ENCODE measurements at places on chromosomes 2 and 18.

GRCh38 chr2:144518748-144519596, 947 bp downstream of the ZEB2 start:
- DNase-seq, result no peak

DNA sequence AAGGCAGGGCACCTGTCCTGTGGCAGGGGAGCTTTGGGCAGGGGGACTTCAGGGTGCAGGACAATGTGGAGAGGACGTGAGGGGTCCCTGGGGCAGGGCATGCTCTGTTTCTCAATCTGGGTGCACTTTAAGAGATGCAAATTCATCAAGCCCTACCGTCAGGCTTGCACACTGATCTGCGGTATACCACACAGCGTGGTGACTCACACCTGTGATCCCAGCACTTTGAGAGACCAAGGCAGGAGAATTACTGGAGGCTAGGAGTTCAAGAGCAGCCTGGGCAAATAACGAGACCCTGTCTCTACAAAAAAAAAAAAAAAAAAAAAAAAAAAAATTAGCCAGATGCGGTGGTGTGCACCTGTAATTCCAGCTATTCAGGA, 10.2 kb upstream of the GPC1 start:
- no peak for DNase-seq

- DNase-seq, result no peak
These were observed 429.8 kb upstream of the CDH2 start for GRCh38 chr18:28606686-28607085.

- DNase-seq, result no peak
These were observed 147.7 kb downstream of the ZNF516 start for GRCh38 chr18:76347341-76347740.

DNA sequence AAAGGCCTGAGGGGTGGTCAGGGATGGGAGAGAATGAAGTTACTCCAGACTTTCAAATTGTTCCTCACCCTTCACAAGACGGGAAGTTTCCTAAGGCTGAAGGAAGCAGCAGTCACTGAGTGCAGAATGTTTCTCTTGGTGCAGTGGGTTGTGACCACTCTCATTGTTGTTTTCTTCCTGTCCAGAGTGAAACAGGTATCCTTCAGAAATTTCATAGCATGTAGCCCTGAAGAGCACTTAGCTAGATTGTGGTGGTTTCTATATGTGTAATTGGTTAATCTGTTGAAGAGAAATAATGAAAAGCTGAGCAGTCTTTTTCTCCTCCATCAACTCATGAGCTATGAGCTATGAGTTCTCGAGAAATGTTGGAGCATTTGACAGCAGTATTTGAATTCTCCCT, 96.8 kb downstream of the GPD2 start:
- peak; percentile 14 for DNase-seq

DNA sequence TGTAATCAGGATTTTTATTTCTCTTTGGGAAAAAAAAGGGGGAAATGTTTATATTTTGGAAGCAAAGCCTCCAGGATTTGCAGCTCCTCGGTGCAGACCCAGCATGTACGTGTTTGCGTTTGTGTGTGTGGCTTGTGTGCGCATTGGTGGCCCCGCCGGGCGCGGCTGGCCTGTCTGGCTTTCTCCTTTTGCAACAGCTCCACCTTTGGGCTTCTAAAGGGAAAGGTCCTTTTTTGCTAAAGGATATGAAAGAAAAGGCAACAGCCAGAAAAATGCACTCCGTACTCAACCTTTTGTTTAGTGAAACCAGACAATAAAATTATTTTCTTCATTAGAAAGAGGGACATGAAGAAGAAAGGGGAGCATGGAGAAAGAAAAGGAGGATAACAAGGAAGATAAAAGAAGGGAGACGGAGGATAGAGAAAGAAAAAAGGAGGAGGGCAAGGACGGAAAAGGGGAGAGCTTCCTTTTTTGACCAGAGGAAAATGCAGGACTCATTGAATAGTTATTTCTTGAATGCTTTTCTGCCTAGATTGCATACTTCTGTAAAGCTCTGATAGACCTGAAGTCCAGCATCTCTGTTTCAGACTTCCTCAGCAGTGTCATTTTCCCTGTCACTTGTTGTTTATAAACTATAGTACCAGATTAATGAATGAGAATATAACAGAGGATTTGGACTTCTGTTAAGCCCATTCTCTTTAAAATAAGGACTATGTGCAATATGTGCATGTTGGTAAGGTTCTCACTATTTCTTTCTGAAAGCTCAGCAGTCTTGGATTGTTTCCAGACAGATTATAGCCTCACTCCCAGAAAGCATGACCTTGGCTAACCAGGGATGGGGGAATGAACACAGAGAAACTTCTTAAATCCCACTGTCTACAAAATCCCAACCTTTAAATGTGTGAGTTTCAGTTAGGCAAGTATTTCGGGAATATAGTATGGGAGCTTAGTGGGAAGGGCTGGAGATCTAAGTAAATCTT, 563.1 kb upstream of the PIK3C3 start:
- DNase-seq, result no peak

- no peak for DNase-seq
These were observed 376.4 kb upstream of the RAB12 start for GRCh38 chr18:8232791-8233190.

- no peak for DNase-seq
These were observed 5.7 kb upstream of the TMEM178A start for GRCh38 chr2:39659765-39660611.

DNA sequence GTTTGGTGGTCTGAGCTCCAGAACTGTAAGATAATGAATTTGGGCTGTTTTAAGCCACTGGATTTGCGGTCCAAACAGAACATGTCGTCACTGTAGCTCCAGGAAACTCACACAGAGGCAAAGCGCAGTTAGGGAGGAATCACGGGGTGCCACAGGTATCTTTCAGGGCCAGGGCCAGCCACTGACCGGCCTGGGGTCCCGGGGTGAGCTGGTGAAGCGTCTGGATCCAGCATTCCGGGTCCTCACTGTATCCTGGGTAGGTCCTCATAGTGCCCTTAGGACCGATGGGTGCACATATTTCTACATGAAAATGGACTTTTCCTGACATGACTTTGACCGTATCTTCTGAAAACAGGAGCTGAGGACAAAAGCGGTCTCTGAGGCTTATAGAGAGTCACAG, 196.0 kb upstream of the HDAC4 start:
- no peak for DNase-seq

GRCh38 chr2:172856606-172857005, 121.0 kb downstream of the RAPGEF4 start:
- DNase-seq, result no peak

- DNase-seq, result peak; percentile 56
These were observed 5.6 kb downstream of the ITGB1BP1 start for GRCh38 chr2:9417725-9418124.

DNA sequence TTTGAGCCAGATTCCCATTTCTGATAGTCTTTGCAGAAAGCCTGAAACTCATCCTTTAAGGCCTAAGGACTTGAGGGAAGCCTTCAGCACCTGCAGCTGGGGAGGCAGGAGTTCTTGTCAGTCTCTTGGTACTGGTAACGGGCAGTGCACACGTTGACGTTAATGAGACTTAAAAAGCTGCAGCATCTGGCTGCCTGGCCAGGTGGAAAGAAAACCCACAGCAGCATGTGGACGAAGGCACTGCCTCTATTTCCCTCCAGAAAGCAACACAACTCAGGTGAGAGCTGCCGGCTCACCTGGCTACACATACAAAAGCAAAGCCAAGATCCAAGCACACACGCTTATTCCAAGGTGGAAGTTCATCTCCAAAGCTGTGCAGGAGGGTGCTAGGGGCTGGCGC, 178.8 kb downstream of the ANAPC1 start:
- DNase-seq, result no peak

GRCh38 chr2:129325151-129325550, 654.3 kb upstream of the RAB6C start:
- no peak for DNase-seq

- DNase-seq, result no peak
These were observed 115.1 kb upstream of the NOSTRIN start for GRCh38 chr2:168687314-168687713.

GRCh38 chr2:64652231-64653108, 1.2 kb downstream of the SERTAD2 start:
- DNase-seq, result no peak

GRCh38 chr18:13217466-13217961, 1.0 kb upstream of the LDLRAD4 start:
- DNase-seq, result peak; percentile 13

DNA sequence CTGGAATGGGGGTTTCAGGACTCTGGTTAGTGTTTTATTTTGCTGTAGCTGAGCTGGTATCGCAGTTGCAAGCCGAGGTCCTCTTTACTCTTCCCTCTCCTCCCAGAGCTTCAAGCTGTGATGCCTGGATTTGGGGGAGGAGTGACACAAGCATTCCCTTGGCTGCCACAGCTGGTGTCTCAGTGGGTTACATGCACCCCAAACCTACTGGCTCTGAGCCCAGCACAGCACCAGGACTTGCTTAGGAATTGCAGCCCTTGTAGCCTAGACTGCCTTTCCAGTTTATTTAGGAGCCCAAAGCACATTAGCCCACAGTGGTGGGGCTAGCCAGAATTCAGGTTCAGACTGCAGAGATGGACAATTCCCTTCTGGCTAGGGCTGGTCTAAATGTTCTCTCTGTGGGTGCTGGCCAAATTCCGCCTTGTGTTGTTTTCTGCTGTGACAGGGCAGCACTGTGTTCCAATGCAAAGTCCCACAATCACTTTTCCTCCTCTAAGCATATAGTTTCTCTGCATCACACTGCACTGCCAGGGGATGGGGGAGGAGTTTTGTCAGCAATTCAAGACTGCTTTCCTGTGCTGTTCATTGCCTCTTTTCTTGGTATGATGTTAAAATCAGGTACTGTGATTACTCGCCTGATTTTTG, 122.8 kb downstream of the SLC4A10 start:
- DNase-seq, result no peak

DNA sequence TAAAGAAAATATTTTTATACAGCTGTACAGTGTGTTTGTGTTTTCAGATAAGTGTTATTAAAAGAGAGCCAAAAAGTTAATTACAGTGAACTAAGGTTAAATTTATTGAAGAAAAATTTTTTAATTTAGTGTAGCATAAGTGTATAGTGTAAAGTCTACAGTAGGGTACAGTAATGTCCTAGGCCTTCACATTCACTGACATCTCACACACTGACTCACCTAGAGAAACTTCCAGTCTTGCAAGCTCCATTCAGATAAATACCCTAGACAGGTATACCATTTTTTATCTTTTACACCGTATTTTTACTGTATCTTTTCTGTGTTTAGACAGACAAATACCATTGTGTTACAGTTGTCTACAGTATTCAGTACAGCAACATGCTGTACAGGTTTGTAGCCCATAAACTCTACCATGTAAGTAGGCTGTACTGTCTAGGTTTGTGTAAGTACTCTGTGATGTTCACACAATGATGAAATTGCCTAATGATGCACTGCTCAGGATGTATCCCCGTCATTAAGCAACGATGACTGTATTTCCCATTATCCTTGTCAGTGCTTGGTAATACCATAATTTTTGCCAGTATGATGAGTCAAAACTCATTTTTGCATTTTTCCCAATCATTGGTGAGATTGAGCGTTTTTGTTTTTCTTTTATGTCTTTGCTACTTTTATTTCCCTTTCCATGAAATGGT, 48.2 kb upstream of the B3GNT2 start:
- DNase-seq, result no peak

DNA sequence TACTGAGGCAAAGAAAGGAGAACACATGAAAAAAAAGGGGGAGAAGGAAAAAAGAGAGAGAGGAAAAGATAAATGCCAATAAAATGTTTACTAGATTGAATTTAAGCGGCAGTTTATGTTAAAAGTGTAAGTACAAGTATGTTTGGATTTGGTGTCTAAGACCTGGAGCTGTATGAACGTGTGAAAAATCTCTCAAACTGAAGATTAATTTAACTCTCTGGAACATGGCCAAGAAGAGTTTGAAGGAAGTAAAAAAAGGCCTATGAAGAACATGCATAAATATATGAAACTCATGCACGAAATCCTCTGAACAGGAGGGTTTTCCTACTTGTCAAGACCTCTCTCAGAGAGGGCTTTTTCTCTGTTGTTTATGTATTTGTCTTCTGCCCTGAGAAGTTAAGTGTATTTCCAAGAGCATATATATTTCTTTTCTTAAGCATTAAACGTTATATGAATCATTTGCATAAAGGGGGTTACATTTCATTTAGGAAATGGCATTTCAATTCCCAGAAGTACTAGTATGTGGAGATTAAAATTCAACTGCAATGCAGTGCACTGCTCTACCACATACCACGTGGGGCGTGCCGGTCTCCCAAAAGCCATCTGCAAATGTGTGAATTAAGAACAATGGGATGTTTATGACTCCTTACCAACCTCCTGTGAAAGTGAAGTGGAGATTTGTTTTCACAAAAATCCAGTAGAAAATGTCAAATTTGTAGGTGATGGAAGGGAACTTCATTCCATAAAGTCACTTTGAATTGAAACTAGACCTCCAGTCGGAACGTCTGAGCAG, 281.1 kb upstream of the TRIB2 start:
- no peak for DNase-seq

DNA sequence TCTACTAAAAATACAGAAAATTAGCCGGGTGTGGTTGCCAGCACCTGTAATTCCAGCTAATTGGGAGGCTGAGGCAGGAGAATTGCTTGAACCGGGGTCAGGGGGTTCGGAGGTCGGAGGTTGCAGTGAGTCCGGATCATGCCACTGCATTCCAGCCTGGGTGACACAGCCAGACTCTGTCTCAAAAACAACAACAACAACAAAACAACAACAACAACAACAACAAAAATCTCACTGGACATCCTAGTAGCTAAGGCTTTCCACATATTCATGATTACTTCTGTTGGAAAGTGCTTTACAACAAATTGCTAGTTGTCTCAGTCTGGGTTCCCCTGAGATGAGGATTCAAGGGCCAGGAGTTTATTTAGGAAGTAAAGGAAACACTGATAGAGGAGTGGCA, 4.3 kb upstream of the MROH2A start:
- no peak for DNase-seq

- DNase-seq, result no peak
These were observed 5.7 kb downstream of the SMC6 start for GRCh38 chr2:17747684-17748452.
